ENCODE measurements at places on chromosomes 7 and 10.

DNA sequence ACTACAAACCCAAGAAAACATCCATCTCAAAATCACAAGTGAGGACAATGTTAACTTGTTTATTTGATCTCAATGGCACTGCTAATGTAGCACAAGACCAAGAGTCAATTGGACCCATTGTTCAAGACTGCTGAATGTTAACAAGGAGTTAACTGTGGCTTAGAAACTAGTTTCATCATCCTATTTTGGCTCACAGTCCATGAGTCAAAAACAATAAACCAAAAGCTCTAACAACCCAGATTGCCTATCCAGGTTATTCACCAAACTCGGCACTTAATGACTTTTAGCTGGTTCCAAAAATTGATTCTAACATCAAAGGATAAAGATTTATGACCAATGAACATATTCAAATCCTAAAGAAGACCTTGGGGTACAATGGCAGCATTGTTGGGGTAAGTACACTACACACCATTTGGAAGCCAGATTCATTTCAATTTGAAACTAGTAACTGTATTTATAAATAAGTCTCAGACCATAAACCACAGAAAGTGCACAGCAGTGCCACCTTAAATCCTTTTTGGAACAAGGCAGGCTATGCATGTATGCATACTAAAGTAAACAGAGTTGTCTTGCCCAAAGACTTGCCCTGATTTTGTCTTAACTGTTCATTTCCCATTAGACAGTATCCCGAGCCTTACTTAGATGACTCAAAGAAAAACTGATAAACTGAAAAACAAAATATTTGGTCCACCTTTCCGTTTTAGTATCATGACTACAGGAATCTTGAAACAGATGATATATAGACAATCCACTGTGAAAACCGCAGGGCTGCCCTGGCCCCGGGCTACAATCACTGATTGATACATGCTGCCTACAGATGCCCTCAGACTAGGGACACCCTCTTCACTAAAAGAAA is 84.5 kb downstream of the SRPK2 start:
- DNase-seq: peak; percentile 19

GRCh38 chr7:88146616-88147015 is 73.2 kb downstream of the SRI start:
- DNase-seq: no peak

DNA sequence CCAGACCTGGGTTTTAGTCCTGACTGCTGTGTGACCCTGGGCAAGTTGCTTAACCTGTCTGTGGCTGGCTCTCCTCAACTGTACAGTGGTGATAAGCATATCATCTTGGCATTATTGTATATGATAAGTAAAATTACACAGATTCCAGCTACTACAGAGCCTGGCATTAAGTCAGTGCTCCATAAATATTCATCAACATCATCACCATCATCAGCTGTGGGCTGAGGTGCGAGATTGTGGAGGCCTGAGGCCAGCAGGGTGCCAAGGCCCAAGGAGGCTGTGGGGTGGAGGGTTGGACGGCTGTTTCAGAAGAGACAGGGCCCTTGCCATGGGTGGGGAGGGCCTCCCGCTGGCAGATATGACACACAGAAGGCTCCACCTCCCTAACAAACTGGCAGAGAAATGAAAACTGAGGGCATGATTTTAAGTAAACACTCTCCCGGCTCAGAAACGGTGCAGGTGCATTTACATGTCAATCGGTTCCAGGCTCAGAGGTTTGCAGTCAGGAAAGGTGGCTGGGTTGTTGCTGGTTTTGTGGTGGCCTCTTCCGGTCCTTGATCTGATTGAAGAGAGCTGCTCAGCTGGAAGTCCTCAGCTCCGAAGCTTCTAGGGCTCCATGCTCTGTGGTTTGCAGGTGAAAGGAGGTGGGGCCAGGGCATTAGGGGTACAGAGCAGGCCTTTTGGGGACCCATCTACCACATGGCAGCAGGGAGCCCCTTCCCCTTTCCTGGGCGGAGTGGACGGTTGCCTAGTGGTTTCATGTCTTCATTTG is 10.2 kb downstream of the CRYGN start:
- DNase-seq: peak; percentile 71

- DNase-seq: no peak
These were observed 12.7 kb downstream of the RPP30 start for GRCh38 chr10:90884431-90884830.

GRCh38 chr10:74542077-74542476 is 284.3 kb upstream of the KAT6B start:
- no peak for DNase-seq

Measured in H54 (cell line).